ENCODE measurements at places on chromosomes 11 and 22.

- DNase-seq: no peak
Observed at GRCh38 chr22:25823276-25823675, 81.3 kb downstream of the MYO18B start.

DNA sequence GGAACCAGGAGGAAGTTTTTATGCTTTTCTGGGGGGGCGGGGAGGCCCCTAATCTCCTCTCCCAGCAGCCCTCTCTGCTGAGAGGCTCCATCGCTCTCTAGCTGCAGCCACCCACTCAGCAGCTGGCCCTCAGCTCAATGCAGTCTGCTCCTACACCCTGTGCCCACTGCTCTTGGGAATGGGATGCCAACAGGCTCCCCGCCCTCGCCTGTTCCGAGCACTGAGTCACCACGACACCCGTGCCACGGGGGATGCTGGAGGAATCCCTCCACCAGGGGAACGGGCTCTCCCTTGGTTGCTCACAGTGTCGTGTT is 23.5 kb upstream of the SUSD2 start:
- no peak for DNase-seq

GRCh38 chr11:65236194-65237059 is 25.3 kb upstream of the POLA2 start:
- no peak for DNase-seq

GRCh38 chr11:63719987-63720386 is 38.7 kb downstream of the RTN3 start:
- no peak for DNase-seq

DNA sequence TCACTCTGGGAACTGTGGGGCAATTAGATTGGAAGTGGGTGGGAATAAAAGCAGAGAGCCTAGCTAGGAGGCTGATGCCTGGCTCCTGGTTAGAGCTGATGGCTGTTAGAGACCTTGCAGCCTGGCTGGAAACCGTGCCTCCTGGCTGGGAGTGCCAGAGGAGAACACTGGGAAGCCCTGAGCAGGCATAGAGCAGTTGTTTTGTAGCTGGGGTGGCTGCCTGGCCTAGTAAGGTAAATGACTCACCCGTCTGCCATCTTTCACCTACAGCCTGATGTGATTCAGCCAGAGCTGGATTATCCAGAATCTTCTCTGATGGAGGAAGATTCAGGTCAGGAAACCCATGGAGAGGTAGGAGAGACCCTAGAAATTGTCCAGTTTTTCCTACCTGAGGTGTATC is 6.1 kb downstream of the UQCR10 start:
- no peak for DNase-seq

- peak; percentile 28 for DNase-seq
Observed at GRCh38 chr11:78039919-78040671, 17.0 kb upstream of the KCTD14 start.

- DNase-seq: no peak
Observed at GRCh38 chr22:27800250-27801201, 1.0 kb downstream of the MN1 start.

DNA sequence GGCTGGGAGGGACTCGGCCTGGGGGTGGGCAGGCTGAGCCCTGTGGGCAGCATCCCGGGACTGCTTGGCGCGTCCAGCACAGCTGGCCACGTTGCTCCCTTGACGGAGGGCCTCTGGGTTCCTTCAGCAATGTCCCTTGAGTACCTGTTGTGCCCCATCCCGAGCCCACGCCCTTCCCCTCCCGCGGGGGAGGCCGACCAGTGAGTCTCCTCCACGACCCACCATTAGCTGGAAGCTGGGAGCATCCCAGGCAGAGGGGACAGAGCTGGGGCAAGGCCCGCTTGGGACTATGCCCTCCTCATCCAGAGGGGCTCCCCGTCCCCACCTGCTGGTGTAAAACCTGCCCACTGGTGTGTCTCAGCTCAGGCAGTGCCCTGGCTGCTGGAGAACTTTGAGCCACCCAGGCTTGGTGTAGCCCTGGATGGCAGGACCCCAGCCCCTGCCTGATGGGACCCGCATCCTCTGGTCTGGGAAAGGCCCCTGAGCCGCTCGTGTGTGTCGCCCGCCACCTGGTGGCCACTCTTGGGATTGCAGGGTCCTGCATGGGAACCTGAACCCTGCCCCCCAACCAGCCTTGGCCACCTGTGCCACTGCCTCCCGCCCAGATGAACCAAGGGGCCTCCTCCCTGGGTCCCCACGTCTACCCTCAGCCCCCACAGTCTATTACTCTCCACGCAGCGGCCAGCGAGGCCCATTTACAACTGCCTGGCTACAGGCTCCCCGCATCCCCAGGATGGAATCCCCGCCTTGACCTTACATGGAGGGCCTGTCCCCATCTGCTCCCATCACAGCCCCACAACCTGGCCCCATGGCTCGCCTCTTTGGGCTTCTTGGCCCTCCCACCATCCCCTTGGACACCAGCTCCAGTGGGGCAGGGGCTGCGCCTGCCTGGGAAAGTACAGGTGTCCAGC is 16.6 kb upstream of the ARHGAP8 start:
- DNase-seq: peak; percentile 40

- DNase-seq: no peak
Observed at GRCh38 chr11:22347857-22348487, 9.8 kb downstream of the SLC17A6 start.

- DNase-seq: peak; percentile 45
Observed at GRCh38 chr11:46492532-46492931, 101.0 kb upstream of the CHRM4 start.

DNA sequence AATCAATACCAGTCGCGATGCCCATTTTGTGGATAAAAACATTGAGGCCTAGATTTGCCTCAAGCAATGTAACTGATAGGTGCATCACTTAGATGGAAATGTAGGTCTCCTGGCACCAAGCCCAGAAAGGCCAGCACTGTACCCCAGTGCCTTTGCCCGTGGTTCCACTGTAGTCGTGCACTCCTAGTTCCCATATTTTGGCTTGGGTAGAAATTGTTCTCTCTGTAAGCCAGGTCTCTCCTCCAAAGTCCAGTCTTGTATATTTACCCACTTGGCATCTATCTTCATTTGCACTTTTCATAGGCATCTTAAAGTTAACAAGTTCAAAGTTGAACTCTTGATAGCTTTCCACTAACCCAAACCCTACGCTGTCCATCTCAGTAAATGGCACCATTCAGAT is 41.6 kb upstream of the DMC1 start:
- DNase-seq: no peak

- no peak for DNase-seq
Observed at GRCh38 chr11:33892906-33893594, 1.2 kb upstream of the LMO2 start.

DNA sequence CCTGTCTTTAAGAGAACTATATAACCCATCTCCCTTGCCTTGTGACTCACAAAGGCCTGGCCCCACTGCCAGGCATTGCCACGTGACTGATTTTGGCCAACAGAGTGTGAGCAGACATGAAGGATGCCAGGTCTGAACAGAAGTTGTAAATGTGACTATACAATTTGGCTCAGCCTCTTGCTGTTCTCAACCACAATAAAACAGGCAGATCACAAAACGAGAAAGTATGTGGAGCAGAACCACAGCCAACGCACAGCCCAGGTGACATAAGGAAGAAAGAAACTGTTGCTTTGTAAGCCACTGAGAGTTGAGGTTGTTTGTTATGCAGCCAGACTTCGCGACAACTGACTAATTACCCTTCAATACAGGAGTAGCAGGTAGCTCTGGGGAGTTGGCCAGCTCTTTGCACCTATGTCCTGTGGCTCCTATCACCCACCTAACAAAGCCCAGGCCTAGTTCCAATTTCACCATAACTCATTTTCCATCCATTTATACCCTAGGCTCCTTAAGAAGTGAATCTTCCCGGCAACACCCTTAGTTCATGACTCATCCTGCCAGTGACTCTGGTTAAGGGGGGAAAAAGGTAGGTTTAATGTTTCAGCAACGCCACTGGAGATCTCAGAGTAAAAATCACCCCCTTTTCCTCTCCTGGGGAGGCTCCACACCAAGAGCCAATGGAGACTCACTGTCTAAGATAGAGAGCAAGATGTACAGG is 53.7 kb downstream of the GALNT18 start:
- DNase-seq: no peak

- DNase-seq: no peak
Observed at GRCh38 chr11:44138286-44138685, 42.8 kb downstream of the EXT2 start.

DNA sequence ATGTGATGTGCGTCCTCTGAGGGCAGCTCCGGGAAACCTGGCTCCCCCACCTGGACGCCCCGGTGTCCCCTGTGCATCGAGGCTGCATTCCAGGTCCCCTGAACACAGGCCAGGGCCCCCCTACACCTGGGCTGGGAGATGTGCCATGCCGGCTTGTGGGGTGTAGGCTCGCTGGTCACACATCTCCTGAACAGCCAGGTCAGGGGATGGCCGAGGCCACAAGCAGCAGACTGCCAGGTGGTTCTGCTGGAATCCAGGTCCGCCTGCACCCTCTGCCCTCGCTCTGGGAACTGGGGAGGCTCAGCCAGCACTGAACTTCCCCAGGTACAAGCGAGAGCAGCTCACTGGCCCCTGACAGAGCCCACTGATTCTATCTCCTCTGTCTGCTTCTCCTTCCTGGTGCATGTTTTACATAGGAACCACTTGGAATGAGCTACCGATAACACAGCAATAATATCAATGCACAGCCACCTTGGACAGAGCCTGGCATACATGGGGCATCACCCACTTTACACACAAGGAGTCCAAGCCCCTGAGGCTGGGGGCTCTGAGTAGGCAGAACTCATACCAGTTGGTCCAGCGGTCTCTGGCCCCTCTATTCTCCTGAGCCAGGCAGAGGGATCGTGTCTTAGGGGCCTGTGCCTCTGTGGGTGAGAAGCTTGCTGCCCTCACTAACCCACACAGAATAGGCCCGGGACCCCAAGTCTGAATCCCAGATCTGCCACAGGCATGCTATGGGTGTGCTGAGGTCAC is 46.8 kb downstream of the TBX1 start:
- DNase-seq: no peak

GRCh38 chr11:110294509-110294908 is 1.9 kb downstream of the RDX start:
- no peak for DNase-seq

- DNase-seq: no peak
Observed at GRCh38 chr11:111570796-111571195, 30.3 kb downstream of the LAYN start.

Data from skin of body (tissue), 3 donors.